ENCODE measurements at places on chromosomes 6 and 20. TPM values are rescaled to one million over a fixed set of nuclear protein-coding genes. Genes with fewer than 3 reads are reported as not detected.

- no peak for DNase-seq
Measured at GRCh38 chr20:23776067-23776771, 25.5 kb upstream of the CST1 start.

GRCh38 chr20:36493051-36493800 is 48.1 kb upstream of the MYL9 start:
- DNase-seq: no peak

The TOX2 gene
- total RNA-seq: 4.2 TPM

- no peak for DNase-seq
Measured at GRCh38 chr20:41358230-41358629, 8.4 kb downstream of the EMILIN3 start.

The PCSK2 gene
- total RNA-seq: 1.2 TPM

DNA sequence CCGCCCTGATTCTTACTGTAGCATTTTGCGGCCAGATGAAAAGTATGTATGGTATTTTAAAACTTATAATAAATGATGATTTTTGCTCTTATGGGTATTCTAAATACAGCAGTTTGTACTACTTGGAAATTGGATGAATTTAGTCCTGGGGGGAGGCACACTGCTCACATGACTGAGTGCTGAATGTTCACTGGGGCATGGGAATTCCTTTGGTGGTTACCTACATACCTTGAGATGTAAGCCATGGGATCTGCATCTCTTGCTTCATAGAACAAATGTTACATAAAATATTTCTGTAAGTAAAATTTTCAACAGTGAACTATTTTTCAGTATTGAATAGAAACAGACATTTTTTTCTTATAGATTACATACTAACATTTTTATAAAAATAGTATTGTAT is 71.1 kb downstream of the FIG4 start:
- DNase-seq: no peak

The FOXS1 gene
- total RNA-seq: 44.5 TPM

Measured in thoracic aorta (tissue), 2 donors.